ENCODE measurements at places on chromosomes 11 and 22.

GRCh38 chr11:122922893-122923292 lies 40.3 kb downstream of the JHY start:
- no peak for DNase-seq

GRCh38 chr11:4025248-4025966 lies 69.2 kb upstream of the RRM1 start:
- no peak for DNase-seq

DNA sequence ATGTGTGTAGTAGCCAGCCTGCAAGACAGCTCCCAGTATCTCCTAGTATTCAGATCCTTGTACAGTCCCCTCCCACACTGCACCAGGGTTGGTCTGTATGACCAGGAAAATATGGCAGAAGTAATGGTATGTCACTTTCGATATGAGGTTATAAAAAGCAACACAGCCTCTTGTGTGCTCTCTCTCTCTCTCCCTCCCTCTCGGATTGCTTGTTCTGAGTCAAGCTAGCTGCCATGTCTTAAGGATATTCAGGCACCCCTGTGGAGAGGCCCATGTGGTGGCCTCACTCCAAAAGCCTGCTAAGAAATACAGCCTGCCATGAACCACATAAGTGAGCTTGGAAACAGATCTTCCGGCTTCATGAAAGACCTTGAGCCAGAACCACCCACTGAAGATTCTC lies 25.4 kb downstream of the FXYD6 start:
- DNase-seq = no peak

- no peak for DNase-seq
Measured at GRCh38 chr22:29305836-29306174, 645 bp upstream of the GAS2L1 start.

DNA sequence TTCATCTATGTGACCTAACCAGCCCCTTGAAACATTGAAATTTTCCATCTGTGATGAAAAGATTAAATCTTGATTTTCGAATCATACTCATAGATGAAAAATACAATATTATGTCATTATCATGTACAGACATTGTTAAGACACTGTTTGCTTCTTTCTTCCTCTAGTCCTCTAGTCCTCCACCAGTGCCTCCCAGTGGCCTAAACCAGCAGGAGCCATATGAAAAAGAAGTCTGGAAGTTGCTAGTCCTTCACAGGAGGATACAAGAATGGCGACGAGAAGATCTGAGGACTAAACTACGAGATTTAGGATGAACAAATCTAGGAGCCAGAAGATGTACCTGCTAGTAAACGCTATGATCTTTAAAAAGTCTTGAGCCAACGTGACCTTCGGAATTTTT lies 134.1 kb downstream of the SLC17A6 start:
- no peak for DNase-seq

DNA sequence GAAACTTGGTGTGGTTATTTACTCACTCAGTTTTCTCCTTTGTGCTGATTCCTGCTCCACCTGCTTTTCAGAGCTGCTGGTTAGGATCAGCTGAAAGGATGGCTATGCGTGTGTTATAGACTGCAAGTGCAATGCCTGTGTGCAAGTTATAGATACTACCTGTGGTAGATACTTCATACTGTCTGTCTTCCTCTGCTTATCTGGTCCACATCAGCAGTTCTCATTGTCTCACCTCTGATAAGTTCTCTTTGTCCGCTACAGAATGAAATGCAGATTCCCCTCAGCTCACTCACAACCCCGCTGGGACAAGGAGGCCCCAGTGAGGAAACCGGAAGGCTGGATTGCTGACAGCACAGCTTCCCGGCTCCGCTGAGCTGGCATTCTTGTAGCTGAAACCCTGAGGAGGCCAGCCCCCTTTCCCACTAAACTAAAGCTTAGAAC lies 37.5 kb upstream of the LYVE1 start:
- DNase-seq = no peak

GRCh38 chr11:86934582-86934900 lies 20.7 kb downstream of the FZD4 start:
- DNase-seq = no peak

DNA sequence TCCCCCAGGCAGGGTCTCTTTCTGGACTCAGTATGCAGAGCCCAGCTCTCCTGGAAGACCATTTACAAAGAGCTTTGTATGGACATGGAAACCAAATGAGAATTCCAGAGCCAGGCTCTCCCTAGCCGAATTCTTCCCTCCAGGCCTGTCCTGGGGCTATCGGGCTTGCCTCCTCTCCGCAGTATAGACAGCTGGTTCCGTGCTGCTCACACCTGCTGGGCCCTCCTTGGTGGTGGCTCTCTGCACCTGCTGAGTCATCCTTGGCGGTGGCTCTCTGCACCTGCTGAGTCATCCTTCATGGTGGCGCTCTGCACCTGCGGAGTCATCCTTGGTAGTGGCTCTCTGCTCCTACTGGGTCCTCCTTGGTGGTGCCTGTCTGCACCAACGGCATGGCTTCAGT lies 743.5 kb downstream of the BRD1 start:
- no peak for DNase-seq

DNA sequence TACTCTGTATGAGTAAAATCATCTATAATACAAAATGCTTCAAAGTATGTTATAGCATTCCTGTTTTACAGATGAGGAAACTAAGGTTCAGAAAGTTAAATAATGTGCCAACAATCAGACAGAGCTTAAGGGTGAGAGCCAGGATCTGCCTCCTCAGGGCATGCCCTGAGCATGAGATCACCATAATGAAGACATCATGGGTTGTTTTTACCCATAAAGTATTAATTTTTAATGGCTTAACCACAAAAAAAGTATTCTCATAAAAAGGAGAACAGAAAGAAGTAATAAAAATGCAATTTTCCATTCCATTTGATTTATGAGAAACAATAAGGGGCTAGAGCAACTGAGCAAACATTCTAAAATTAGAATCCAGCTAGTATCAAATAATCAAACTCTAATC lies 534.3 kb upstream of the ARHGAP42 start:
- no peak for DNase-seq

Data from cerebellar nuclear complex (tissue), 1 donor.